ENCODE measurements at places on chromosomes 3 and 15.

GRCh38 chr3:32246079-32246675 is 7.7 kb downstream of the CMTM8 start:
- DNase-seq, result no peak

- no peak for DNase-seq
Measured at GRCh38 chr3:14620512-14620911, 31.1 kb upstream of the CCDC174 start.

GRCh38 chr3:39848365-39848764 is 39.0 kb downstream of the MYRIP start:
- no peak for DNase-seq

DNA sequence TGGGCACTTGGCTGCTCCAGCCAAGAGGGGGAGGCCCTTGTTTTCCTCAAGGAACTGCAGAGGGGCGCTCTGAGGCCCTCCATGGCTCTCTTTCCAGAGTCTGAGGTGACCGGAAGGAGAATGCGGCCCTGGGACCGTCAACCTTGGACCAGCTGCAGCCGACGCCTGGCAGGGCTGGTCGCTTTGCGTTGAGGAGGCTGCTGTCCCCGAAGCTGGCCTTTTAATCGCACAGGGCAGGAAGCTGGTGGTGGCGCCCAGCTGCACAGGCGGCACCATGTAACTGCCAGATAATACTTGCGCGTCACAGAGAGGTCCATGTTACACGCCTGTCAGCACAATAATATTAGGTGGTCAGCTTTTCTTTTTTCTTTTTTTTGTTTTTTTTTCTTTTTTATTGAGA is 875 bp upstream of the HLTF start:
- no peak for DNase-seq

GRCh38 chr3:43644443-43644842 is 22.6 kb upstream of the ANO10 start:
- no peak for DNase-seq

DNA sequence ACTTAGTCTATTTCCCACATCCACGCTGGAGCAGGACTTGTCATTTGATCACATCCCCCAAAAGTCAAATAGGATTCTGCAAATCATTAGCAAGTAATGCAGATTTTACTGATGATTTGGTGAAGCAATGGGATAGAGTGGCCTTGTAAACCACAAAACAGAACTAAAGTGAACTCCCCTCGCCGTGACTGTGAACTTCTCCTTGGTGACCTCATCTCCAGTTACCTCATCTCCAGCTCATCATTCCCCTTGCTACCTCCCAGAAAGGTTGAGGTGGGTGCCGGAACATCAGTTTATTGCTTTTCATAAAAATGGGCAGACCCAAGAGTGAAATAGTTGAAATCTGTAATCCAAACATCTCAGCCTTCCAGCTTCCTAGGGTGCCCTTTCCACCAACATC is 36.7 kb upstream of the ADPGK start:
- DNase-seq, result no peak

DNA sequence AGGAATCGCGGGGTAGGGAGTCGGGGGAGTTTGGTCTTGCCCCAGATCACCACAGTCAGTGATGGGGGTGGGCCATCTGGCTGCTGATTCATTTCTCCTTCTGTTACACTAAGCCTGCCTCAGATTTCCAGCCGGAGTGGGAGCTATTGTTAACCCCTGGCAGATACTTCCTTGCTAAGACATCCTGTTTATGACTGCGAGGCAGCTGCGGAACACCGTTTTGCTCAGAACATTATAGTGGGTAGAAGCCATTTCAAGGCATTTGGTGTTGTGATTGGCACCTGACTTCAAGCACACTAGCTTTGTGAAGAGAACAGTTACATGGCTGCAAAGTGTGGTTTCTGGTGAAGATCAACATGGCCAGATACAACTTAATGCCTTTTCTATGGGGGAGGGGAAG is 73.8 kb downstream of the FLNB start:
- no peak for DNase-seq

DNA sequence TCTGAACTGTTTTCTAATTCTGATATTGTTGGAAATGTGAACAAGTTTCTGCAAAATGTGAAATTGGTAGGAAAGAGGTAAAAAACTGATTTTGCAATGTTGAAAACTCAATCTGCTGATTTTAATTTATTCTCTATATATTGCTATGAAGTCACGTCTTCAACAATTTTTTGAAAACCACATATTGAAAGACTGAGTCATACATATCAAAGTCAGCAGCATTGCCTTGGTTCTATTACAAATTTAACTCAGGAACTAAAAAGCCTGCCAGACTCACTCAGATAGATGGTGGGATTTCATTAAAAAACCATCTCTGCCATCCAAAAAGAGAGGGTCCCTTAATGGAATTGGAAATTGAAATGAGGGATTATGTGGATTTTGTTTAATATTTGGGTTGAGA is 351.4 kb downstream of the CNTN3 start:
- no peak for DNase-seq

GRCh38 chr15:63044645-63045464 is 2.3 kb downstream of the TPM1 start:
- no peak for DNase-seq

DNA sequence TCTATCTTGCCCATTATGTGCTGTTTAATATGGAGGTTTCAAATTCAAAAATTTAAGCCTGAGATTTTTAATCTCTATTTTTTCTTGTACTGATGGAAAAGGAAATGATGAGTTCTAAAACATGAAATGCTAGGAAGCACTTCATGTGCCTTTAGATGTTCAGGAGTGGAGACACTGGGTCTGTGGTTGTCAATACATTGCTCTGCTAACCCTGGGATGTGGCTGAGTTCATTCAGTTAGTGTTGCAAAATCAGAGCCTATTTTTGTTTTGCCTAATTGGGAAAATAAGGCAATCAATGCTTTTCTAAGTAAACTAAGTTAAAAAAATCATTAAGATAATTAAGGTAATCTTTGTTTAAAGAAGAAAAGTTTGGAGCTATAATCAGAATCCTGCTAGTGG is 83.1 kb downstream of the DIPK2A start:
- no peak for DNase-seq

- DNase-seq, result no peak
Measured at GRCh38 chr3:177730814-177731213, 533.5 kb upstream of the TBL1XR1 start.

GRCh38 chr3:21310891-21311290 is 440.1 kb downstream of the ZNF385D start:
- DNase-seq, result no peak

DNA sequence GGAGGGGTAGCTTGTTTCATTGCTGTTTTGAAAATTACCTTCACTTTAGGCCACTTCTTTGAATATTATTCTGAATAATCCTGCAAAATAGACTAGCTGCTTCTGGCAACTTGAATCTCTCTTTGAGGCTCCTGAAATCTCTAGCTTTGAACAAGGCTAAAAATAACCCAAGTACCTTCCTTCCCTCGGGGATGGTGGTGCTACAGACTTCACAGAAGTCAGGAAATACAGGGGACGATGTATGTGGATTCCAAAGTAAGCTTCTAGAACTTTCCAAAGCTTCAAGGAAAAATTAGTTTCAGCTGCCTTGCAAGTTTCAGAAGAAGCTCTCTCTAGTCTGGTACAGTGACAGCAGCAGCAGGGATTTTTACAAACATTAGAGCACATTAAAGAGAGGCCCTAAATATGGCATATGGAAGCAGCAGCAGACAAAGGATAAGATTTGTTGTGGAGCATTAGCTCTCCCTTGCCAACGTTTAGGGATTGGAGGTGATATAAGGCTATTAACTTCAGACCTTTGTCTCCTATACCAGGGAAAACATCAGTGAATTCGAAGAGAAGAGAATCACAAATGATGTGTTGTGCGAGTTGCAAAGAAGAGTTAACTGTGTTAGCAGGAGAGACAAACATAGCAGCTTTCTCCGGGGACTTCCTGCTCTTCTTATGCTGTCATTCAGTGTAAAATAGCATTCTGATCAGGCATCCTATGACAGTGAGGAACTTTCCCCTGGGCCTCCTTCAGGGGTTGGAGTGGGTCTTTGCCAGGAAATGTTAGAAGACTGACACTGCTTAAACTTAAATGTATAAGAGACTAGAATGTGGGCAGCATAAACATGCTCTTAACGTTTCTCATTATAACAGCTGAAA is 783.0 kb upstream of the ARPP21 start:
- no peak for DNase-seq

DNA sequence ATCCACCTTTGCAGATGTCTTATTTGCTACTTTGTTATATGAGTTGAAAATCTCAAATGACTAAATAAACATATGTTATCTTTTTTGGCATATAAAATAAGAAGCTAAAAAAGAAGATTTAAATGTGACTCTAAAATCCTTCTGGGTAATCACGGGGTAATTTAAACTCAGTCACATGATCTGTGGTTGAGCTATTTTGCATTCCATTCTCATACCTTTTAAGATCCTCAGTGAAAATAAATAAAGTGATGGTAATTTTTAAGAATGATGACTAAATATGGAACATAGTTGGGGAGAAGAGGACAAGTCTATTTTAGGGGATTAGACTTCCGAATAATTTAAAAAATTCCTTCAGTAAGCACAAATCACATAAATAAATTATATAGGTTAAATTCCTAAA is 1076.8 kb downstream of the TUSC7 start:
- DNase-seq, result no peak

DNA sequence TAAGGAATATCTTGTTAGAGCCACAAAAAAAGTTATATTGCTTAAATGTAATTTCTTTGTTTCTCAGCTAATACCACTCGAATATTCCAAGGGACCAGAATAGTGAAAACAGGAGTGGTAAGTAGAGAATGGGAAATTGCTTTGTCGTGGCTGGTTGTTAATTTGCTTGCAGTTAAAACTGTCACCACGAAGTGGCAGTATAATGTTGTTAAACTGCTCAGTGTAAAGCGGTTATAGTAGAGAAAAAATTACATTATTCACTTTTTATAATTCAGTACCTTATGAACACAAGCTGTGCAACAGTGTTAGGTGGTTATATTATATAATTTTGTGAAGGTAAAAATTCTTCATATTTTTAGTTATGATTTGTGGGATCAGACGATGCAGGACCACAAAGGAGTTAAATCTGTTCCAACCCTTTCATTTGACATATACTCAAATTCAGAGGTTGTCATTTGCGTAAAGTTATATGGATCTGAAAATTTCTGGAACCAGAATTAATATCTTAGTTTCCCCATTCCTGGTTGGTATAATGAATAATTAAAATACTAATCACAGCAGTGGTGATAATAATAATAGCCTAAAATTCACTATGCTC is 171.8 kb downstream of the FEZF2 start:
- DNase-seq, result peak; percentile 40

GRCh38 chr3:193305356-193305755 is 64.3 kb downstream of the PLAAT1 start:
- no peak for DNase-seq

GRCh38 chr3:58084788-58085543 is 76.7 kb downstream of the FLNB start:
- no peak for DNase-seq

- DNase-seq, result no peak
Measured at GRCh38 chr15:31065824-31066223, 35.7 kb downstream of the TRPM1 start.

DNA sequence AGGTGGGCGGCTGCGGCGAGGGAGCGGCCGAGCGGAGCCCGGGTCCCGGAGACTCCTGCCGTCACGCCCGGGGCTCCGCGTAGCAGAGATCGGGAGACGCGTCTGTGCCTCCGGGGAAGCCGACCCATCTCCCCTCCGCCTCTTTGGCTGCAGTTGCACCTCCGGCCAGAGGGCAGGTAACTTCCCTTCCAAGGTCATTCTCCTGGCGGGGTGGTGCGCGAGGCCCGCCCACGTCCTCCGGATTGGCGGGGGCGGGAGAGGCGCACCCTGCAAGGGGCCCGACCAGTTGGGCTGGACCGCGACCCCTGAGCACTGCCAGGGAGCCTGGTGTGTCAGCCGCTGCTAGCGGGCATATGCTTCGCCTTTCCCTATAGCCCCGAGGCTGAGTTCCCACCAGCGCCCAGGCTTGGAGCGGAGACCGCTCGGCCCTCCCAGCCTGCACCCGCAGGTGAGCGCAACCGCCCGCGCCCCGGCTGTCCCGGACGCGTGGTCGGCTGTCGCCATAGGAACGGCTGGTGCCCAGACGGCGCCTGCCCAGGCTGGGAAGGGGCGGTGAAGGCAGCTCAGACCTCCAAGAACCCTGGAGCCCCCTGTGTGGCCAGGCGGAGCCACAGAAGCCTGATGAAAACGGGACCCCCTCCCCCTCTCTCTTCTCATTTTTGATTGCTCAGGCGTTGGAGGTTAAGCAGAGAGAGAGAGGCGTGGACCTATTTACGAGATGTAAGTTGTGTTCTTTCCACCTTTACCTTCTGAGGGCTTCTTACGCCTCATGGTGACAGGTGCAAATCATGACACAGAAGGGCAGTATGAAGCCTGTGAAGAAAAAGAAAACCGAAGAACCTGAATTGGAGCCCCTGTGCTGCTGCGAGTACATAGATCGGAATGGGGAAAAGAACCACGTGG is 453 bp downstream of the ZDHHC23 start:
- DNase-seq, result peak; percentile 56

- no peak for DNase-seq
Measured at GRCh38 chr3:194161131-194162045, 25.4 kb downstream of the HES1 start.

DNA sequence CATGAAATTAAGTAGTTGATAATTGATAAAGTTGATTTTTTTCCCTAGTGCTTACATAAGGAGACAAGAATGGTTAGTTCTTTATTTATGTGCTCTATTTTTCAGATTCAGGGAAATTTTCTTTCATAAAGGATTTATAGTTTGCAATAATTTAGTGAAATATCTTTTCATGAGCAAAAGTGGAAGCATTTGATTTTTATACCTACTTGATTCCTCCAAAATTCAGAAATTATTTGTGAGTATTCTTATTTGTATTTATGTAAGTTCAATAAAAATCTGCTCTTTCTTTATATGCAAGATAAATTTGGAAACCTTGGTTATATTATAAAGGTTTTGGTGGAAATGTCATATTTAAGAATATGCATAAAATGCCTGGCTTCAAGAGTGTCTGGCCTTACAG is 14.7 kb upstream of the SLCO2A1 start:
- DNase-seq, result no peak

DNA sequence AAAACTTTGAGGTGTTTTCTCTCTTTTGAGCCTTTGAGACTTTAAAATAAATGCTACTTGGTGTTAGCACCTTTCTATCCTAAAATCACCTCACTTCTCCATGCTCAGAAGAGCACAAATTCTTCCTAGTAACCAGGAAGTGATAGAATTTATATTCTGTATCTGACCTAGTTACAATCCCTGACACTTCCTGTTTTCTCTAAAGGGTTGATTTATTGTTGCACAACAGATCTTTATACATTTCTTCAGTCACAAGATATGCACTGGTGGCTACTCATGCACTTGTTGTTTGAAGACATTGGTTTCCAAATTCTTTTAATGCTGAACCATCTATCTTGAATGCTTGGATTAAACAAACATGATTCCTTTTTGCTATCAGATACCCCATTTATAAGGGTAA is 47.2 kb upstream of the CNTN3 start:
- no peak for DNase-seq

DNA sequence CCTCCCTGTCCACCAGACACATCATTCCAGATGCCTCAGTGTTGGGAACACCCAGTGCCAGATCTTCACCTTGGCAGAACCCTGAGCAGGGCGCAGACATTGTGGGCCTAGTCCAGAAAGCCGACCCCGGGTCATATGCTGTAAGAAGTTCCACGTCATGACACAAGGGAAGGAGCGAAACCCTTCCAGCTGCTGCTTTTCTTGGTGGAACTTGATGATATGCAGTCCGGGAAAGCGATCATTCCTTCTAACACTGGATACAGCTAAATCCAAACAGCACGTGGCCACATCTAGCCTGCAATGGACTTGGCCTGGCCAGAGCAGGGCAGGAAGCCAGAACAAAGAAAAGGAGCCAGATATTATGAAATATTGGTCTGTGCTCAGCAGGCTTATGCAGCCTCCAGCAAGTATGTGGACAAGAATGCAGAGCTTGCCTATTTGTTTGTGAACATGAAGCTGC is 22.0 kb downstream of the GASK1A start:
- no peak for DNase-seq

Measured in NAMALWA (cell line).